ENCODE measurements at places on chromosomes 11 and 22.

- peak; percentile 58 for DNase-seq
Measured at GRCh38 chr11:44760917-44761550, 34.3 kb downstream of the TSPAN18 start.

GRCh38 chr22:43879901-43880540 is 11.8 kb downstream of the PNPLA5 start:
- no peak for DNase-seq

- DNase-seq = no peak
Measured at GRCh38 chr11:119178166-119178680, 7.1 kb upstream of the NHERF4 start.

GRCh38 chr11:31509051-31509428 is 382 bp downstream of the IMMP1L start:
- no peak for DNase-seq

GRCh38 chr11:35887737-35888136 is 56.1 kb upstream of the LDLRAD3 start:
- DNase-seq = no peak

DNA sequence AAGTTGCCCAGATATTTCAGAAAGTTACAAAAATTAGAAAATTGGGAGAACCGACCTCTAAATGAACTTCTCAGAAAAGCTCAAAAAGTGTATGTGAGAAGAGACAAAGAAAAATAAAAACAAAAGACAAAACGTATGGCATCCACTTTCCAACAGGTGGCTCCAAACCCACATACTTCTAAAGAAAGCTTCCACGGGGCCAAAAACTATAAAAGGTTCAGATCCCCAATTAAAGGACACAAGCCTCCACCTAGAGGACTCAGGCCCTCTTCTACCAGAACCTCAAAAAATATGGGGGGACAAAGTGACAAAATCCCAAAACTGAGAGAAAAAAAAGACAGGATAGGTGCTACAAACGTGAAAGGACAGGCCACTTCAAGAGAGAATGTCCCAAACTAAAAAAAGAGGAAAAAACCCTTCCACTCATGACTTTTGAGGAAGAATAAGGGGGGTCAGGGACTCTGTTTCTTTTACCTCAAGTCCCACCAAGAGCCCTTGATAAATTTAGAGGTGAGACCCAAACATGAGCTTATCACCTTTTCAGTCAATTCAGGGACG is 8.8 kb downstream of the SCGB2A1 start:
- DNase-seq = no peak

- DNase-seq = peak; percentile 76
Measured at GRCh38 chr11:107928046-107928766, at the start of gene RAB39A. Gene RAB39A (plus strand): TSS chr11:107928448. CDS start chr11:107928569, 121 bp downstream.
